IMR-90 (cell line): ENCODE measurements at places on chromosomes 5 and 9. TPM values are rescaled to one million over a fixed set of nuclear protein-coding genes. Genes with fewer than 3 reads are reported as not detected.

DNA sequence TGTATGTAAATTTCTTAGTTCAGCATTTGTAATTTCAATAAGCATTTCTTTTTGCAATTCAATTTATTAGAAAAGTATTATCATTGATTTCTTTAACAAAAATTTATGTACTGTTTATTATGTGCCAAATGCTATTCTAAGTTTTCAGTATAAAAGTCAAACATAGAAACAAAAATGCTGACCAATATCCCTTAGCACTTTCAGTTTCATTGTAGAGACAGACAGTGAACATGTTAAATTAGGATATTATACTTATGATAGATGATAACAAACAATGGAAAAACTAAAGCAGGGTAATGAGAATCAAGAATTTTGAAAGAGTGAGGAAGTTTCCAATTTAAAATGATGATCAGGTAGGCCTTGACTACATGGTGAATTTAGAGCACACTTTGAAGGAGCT is 1106.0 kb downstream of the TAF11L14 start:
- DNase-seq: no peak
- no peaks in the 10 kb centered on the region for H3K27me3 ChIP-seq
- no peaks in the 10 kb centered on the region for H3K36me3 ChIP-seq
- H3K27ac ChIP-seq: no peak overlapping the region
- no peak overlapping the region for H3K4me3 ChIP-seq

Gene SLC23A1
- not detected in 2 replicates for total RNA-seq

- H3K4me3 ChIP-seq: no peak overlapping the region
- H3K4me1 ChIP-seq: no peaks in the 10 kb centered on the region
- H3K36me3 ChIP-seq: no peaks in the 10 kb centered on the region
- no peaks in the 10 kb centered on the region for H3K27me3 ChIP-seq
Measured at GRCh38 chr5:89016741-89017303, 133.8 kb upstream of the MEF2C start.

Gene PTPN3
- 0.72 and 0.83 TPM in 2 replicates for total RNA-seq
